ENCODE measurements at places on chromosomes 1 and 21.

DNA sequence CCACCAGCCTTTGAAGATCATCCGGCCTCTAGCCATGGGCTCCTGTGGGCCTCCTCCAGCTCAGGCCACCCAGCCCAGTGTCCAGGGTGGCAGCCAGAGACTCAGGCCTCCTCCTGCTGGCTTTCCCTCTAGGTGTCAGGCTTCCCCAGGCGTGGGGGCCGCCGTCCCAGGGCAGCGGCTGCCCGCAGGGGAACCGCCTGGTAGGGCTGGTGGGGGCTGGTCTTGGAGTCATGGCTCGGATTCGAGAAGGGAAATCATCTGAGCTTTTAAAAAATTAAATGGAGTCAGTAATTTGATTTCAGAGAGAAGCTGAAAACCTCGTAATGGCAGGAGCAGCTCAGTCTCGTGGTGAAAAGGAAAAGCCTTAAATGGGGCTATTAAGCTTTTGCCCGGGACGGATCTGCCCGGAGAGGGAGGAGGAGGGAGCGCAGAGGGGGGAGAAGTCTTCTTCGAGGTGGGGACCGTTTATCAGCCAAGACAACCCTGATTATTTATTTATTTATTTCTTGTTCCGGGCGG lies 66.4 kb upstream of the TARDBP start:
- no peak for DNase-seq

- no peak for DNase-seq
Measured at GRCh38 chr1:43597721-43598120, 52.2 kb upstream of the KDM4A start.

GRCh38 chr1:97377432-97378034 lies 543.3 kb downstream of the DPYD start:
- DNase-seq = no peak

- DNase-seq = no peak
Measured at GRCh38 chr1:215256936-215257679, 174.6 kb downstream of the KCNK2 start.

- DNase-seq = peak; percentile 37
Measured at GRCh38 chr21:44301961-44302406, 2.1 kb downstream of the PFKL start.

Measured in DMS53 (cell line).